ENCODE measurements at places on chromosomes 12 and 14.

GRCh38 chr14:33711194-33711593 is 239.7 kb downstream of the EGLN3 start:
- no peak for DNase-seq

DNA sequence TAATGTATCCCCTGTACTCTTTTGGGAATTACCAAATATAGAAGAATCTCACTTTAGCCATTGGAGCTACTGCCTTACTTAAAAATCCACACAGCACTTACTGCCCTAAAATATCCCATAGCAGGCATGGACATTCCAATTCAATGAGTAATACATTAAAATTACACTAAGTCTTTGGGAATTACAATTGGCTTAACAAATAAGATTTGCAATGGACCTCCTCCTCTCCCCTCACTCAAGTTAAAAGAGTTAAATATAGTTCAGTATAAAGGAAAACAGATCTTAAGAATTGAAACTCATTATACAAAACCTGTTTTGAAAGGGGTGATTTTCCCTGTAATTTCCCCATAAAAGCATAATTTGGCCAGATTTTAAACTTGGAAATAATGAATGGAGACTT is 477.1 kb downstream of the SLC16A7 start:
- DNase-seq, result no peak

GRCh38 chr14:22400655-22401259 is 188.3 kb downstream of the DAD1 start:
- no peak for DNase-seq

- peak; percentile 38 for DNase-seq
Measured at GRCh38 chr14:93014058-93015023, 91.4 kb downstream of the CHGA start.

DNA sequence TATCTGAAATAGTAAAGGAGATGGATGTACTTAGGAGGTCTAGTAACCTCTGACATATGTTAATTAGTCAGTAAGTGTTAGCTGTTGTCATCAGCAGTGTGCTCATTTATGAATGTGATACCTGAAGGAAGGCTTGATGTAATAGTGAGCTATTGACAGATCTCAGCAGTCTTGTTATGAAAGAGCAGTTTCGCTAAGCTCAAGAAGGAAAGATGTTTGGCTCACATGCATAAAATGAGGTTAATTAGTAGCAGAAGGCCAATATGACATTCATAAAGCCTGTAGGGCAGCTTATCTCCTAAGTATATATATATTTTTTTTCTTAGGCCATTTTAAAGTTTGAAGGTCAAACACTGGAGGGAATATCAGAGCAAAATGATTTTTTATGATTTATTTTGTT is 2.8 kb downstream of the FAM234B start:
- no peak for DNase-seq

- DNase-seq, result no peak
Measured at GRCh38 chr12:92605621-92606170, 97.1 kb upstream of the PLEKHG7 start.

Measured in inflammatory macrophage (primary cell).